Bone marrow (tissue), 2 donors: ENCODE measurements at places on chromosomes 1 and 21.

DNA sequence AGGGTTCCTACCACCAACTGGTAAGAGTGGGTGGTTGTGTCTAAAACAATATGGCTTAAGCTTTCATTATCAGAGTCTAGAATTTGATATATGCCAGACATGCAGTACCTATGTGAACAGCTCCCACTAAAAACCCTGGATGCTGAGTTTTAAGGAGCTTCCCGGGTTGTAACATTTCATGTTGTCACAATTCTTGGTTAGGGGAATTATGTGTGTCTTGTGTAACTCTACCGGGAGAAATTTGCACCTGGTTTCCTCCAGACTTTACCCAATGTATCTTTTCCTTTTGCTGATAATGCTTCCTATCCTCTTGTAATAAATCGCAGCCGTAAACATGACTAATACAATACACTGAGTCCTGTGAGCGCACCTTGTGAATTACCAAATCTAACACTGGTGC lies 48.3 kb downstream of the ARID4B start:
- no peak for DNase-seq

DNA sequence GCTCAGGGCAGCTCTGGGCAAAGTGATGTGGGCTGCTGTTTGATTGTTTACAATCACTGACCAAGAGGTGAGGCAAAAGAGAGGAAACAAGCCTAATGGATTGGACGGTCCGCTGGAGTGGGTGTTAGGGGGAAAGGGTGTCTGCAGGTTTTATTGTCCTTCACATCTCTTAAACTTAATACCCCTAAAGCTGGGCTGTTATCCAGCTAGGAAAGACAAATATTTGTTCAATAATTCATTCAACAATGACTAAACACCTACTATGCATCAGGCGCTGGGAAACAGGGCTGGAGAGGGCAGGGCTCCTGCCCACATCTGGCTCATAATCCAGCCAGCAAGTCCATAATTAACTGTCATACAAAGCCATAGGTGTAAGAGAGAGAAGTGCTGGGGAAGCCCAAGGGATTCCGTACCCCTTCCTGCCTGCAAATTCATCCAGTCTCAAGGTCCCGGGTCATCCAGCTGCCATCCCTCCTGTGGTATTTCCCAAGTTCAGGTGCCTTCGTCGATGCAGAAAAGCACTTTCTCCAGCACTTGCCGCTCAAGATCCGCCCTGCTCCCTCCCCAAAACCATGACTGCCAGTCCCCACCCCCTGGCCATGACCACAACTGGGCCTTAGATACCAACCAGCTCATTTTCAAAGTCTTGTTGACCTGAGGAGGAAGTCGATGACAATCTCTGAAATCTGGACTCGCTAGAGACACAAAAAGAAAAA lies 10.7 kb downstream of the TMEM63A start:
- no peak for DNase-seq

- no peak for DNase-seq
Observed at GRCh38 chr21:30233228-30234020, 17.5 kb upstream of the CLDN8 start.

DNA sequence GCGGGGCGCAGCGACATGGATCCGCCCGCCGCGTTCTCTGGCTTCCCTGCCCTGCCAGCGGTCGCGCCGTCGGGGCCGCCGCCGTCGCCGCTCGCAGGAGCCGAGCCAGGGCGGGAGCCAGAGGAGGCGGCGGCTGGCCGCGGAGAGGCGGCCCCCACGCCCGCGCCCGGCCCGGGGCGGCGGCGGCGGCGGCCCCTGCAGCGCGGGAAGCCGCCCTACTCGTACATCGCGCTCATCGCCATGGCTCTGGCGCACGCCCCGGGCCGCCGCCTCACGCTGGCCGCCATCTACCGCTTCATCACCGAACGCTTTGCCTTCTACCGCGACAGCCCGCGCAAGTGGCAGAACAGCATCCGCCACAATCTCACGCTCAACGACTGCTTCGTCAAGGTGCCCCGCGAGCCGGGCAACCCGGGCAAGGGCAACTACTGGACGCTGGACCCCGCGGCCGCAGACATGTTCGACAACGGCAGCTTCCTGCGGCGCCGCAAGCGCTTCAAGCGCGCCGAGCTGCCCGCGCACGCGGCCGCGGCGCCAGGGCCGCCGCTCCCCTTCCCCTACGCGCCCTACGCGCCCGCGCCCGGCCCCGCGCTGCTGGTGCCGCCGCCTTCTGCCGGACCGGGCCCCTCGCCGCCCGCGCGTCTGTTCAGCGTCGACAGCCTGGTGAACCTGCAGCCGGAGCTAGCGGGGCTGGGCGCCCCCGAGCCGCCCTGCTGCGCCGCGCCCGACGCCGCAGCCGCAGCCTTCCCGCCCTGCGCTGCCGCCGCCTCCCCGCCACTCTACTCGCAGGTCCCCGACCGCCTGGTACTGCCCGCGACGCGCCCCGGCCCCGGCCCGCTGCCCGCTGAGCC lies 459 bp downstream of the FOXE3 start:
- DNase-seq = no peak

GRCh38 chr1:15616373-15617172 lies 685 bp upstream of the DDI2 start:
- DNase-seq = no peak

GRCh38 chr1:206021626-206022365 lies 1.9 kb downstream of the CTSE start:
- no peak for DNase-seq

DNA sequence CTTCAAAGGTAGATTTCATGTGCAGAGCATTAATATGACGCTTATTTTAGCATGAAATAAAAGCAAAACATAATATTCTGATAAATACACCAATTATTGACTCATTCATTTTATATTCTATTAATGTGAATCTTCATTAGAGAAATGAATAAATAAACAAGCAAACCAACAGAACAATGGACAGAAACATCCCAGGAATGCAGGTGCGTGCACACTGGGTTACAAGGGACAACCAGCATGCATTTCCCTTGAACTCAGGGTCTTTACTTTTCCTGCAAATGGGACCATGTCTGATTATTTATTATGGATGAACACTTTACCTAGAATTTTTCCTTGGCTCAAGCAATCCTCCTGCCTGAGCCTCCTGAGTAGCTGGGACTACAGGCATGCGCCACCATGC lies 13.5 kb downstream of the LRRC53 start:
- DNase-seq = no peak

GRCh38 chr21:39938086-39938625 lies 70.9 kb downstream of the PCP4 start:
- no peak for DNase-seq

GRCh38 chr1:180407051-180407450 lies 95.3 kb downstream of the ACBD6 start:
- no peak for DNase-seq

GRCh38 chr1:156212833-156213643 lies at the start of gene PMF1:
PMF1 (plus strand) TSS chr1:156213007; CDS start chr1:156213016, 9 bp downstream.
- peak; percentile 94 for DNase-seq

- DNase-seq = no peak
Observed at GRCh38 chr1:92790867-92791266, 6.0 kb upstream of the EVI5 start.

DNA sequence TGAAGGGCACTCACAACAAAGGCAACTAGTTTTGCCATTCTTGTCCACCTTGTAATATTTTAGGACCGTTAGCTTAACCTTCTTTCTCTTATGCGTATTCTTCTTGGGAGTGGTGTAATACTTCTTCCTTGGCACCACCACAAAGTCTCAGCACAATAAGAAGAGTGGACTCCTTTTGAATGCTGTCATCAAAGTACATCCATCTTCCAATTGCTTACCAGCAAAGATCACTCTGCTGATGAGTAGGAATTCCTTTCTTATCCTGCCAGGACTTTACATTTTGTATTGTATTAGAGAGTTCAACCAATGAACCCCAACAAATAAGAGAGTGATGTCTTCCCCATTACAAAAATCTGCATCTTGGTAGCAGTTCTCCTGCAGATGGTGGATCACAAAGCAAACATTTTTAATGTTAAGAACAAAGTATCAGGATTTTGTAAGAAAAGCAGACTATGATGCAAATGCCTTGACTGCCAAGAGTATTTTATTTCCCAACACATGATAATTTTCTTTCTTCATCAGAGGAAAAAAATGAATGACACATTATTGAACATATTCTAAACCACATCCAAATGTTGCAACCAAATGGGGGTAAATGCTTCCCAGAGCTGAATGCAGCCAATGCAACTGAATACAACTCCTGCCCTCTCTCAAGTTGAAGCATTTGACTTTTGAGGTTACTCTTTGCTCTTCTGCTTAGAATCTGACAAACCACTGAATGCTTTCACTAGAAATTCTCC lies 5.1 kb upstream of the ARNT start:
- no peak for DNase-seq

DNA sequence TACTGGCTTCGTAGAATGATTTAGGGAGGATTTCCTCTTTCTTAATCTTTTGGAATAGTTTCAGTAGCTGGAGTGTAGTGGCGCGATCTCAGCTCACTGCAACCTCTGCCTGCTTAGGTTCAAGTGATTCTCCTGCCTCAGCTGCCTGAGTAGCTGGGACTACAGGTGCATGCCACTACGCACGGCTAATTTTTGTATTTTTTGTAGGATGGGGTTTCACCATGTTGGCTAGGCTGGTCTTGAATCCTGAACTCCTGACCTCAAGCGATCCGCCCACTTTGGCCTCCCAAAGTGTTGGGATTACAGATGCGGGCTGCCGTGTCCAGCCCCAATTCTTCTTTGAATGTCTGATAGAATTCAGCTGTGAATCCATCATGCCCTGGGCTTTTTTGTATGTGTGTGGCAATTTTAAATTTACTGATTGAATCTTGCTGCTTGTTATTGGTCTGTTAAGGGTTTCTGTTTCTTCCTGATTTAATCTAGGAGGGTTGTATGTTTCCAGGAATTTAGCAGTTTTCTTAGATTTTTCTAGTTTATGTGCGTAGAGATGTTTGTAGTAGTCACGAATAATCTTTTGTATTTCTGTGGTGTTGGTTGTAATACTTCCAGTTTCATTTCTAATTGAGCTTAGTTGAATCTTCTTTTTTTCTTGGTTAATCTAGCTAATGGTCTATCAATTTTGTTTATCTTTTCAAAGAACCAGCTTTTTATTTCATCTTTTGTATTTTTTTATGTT lies 15.3 kb downstream of the MAN1C1 start:
- no peak for DNase-seq

- DNase-seq = no peak
Observed at GRCh38 chr1:173049322-173049633, 1.5 kb downstream of the TNFSF18 start.

GRCh38 chr1:227947676-227948492 lies at the start of gene WNT9A:
WNT9A (minus strand) TSS chr1:227947932; CDS start chr1:227947887, 45 bp downstream.
- DNase-seq = no peak
